ENCODE measurements at places on chromosomes 3 and 15. TPM values are rescaled to one million over a fixed set of nuclear protein-coding genes. Genes with fewer than 3 reads are reported as not detected.

The RTP1 gene
- not detected for total RNA-seq

The STRIT1 gene
- total RNA-seq = not detected

The SAMMSON gene
- 0.62 TPM for total RNA-seq

The RASGRF1 gene
- 1.8 TPM for total RNA-seq

DNA sequence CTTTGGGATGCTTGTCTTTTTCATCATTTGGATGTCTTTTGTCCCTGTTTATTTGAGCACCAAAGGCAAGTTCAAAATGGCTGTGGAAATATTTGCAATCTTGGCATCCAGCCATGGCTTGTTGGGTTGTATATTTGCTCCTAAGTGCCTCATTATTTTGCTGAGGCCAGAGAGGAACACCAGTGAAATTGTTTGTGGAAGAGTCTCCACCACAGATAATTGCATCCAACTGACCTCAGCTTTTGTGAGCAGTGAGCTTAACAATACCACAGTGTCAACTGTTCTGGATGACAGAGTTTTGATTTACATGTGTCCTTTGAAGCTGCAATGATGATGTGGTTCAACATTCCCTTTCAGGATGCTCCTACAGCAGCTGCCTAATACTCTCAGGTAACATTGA, 83.0 kb upstream of the KCNAB1 start:
- DNase-seq = no peak

GRCh38 chr3:129230311-129231019, 18.9 kb upstream of the COPG1 start:
- no peak for DNase-seq

GRCh38 chr3:173690542-173691180, 293.1 kb downstream of the NLGN1 start:
- no peak for DNase-seq

- peak; percentile 78 for DNase-seq
Observed at GRCh38 chr15:99100245-99101173, 4.4 kb upstream of the SYNM start.

DNA sequence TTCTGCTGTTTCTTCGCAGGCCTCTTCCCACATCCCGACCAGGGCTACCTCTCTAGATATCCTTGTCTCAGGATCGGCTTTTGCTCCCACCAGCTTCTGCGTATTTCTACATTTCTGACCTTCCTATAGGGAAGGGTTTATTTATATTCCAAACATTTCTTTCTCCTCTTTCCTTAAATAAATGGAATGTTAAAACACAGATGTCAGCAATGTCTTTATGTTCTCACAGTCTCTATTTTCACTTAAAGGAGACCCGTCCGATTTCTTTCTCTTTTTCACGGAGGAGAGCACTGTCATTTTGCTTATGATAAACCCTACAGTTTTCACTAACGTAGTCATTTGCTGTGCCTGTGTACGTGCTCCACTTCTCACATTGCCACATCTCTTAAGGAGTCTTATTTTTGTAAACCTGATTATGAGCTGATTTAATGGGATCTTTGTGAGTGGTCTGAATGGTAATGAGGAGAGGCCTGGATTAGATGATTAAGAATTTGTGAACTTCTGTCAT, 630 bp downstream of the KIF15 start:
- no peak for DNase-seq

DNA sequence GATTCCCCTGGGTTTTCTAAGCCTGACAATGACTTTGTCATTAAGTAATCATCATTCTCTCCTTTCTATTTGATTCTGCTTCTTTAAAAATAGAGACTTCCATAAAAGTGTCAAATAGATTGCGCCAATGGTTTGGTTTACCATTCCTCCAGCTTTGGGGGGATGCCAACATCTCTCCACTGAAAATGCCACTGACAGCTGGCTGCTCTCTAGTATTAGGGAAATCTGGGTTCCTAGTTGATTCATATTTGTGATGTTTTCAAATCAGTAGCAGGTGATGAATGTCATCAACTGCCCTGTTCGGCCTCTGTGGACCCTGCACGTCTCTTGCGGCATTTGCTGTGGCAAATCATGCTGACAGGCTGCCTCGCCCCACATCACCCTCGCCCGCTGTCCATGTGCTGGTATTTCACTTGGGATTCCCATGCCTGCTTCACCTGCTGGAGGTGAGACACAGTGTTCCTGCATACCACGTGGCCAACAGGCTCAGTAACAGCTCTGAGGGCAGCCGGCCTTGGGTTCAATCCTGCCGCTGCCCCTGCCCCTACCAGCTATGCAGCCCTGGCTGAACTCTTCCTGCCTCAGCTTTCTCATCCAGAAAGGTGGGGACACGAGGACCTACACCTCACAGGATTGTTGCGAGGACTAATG, 28.1 kb downstream of the ZXDC start:
- no peak for DNase-seq

- DNase-seq = no peak
Observed at GRCh38 chr3:115855911-115856310, 232.6 kb downstream of the GAP43 start.

GRCh38 chr15:65816441-65816840, 24.3 kb upstream of the DENND4A start:
- DNase-seq = no peak

DNA sequence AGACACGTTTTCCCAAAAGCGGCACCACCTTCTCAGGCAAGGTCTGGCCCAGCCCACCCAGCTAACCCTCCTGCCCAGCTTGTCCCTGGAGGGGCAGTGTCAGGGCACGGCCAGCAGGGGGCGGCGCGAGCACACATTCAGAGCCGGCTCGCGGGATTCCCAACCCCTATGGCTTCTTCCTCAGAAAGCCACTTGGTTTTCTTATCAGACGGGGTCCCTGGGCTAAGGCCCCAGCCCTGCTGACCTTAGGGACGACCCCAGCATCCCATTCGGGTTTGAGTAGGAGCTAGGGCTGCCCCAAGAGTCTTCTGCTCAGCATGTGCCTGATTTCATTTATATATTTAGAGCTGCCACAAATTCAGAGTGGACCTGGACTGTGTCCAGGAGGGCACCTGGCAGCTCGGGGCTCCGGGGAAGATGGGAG, 14.5 kb downstream of the RLBP1 start:
- DNase-seq = peak; percentile 67

DNA sequence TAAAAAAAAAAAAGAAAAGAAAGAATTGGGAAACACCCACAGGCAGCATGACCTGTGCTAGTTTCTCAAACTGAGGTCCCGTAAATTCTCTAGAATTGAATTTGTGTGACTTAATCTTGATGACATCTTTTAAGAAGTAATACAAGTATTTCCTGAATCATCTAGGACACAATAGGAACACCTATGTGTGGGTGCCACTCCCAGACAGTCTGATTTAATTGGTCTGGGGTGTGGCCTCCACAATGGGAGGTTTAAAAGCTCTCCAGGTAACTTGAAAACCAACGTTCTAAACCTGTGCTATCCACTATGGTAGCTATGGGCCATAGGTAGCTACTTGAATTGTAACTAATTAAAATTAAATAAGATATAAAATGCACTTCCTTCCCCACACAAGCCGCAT, 28.1 kb downstream of the CFAP92 start:
- DNase-seq = no peak

- DNase-seq = peak; percentile 65
Observed at GRCh38 chr15:66387163-66388042, 691 bp downstream of the MAP2K1 start.

- no peak for DNase-seq
Observed at GRCh38 chr3:98902351-98902740, 851 bp upstream of the DCBLD2 start.

- DNase-seq = no peak
Observed at GRCh38 chr15:61644550-61644949, 415.4 kb upstream of the RORA start.

GRCh38 chr3:46661776-46662766, 31.4 kb downstream of the ALS2CL start:
- DNase-seq = no peak

DNA sequence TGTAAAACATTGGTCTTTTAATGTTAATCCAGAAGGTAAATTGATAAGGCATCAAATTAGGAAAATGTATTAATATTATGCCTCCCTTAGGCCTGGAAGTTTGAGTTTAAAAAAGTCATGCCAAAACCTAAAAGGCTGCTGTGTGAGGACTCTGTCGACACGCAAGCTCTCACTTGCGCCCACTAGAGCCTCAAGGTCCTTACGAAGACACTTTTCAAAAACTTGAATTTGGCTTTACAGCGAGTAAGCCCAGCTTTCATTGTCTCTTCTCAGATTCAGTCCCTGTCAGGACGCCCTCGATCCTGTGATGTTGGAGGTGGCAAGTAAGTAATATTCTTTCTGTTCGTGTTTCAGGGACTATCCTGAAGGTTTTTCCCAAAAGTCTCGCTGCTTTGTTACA, 89.7 kb downstream of the CRTC3 start:
- DNase-seq = no peak

- DNase-seq = no peak
Observed at GRCh38 chr3:171000281-171000680, 26.2 kb downstream of the SLC2A2 start.

DNA sequence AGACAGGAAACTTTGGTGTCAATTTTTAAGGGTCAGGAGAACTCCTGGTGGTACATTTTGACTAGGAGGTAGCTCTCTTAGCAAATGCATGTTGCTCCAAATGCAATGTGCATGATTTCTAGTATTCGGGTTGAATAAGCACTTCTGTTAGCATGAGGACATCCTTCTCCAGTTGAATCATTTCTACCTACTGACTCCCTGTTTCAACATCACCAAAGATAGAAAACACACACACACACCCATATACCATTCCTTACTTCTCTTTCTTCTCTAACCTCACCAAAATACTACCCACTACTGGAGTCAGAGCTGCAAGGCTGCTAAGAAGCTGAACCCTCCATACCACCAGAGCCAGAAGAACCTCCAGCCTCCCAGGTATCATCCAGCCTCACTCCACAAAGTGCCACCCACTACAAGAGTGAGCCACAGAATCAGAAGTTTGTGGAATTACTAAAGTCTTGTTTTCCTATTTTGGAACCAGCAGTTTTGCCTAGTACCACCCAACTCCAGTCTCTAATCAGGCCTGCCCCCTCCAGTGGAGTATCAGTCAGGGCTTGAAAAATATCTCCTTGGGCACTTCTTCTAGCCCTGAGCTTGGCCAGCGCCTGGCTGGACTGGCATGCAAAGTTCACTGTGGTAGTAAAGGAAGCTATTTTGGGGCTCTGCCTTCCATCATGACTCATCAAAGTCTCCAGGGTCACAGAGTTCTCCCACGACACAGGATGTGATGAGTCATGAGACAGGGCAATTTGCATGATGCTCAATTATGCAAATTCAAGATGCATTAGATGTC, 110.3 kb downstream of the CYP19A1 start:
- no peak for DNase-seq

- no peak for DNase-seq
Observed at GRCh38 chr15:73054417-73054953, 2.2 kb downstream of the NEO1 start.

DNA sequence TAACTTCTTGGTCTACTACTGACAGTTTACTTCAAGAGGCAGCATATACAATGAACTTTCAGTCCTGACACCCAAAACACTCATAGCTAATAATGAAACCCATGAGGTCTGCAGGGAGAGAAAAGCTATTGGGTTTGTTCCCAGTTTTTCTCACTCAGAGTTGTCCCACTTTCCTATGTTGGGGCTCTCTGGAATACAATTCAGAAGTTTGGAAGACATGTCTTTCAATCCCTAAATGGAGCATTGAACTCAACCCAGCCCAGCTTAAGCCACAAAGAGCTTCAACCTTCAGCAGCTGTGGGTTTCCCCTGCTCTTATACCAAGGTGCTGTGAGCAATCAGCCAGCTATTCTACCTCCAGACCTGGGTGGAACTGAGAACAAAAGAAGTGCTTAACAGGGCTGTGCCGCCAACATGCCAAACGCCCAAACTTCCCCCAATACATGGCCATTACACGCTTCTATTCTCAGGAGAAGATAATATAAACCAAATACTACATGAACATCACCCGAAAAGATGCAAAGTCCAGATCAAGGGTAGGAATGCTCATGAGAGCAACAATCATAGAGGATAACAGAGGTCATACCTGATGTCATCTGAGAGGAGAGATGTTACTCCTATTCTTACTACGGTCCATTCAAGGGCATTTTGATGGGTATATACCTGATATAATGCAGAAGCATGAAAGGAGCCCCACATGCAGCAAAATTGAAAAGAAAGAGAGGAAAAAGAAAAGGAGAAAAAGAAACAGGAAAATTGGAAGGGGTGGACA, 131.2 kb upstream of the TGFBR2 start:
- no peak for DNase-seq

DNA sequence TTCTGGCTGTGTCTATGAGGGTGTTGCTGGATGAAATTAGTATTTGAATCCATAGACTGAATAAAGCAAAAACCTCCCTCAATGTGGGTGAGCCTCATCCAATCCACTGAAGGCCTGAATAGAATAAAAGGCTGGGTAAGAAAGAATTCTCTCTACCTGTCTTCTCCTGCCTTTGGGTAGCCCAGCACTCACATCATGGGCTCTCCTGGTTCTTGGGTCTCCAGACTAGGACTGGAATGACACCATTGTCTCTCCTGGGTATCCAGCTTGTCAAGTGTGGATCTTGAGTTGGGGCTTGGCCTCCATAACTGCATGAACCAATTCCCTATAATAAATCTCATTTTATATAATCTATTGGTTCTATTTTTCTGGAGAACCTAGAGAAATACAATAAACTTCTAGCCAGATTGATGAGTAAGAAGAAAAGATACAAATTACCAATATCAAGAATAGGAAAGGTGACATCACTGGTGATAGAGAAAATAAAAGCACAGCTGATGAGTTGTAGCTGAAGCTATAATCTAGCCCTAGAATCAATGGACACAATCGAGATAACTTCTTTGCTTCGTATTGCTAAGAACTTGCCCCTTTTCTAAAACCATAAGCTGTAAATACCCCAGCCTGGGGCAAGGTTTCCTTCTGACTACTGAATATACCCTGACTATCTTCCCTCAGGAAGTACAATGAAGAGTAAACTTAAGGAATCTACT, 106.4 kb downstream of the ANO10 start:
- DNase-seq = no peak

GRCh38 chr3:51816723-51817122, 37.7 kb upstream of the IQCF6 start:
- no peak for DNase-seq

GRCh38 chr3:171967137-171967783, 72.1 kb upstream of the FNDC3B start:
- DNase-seq = no peak

GRCh38 chr3:12780751-12781150, 15.7 kb upstream of the CAND2 start:
- DNase-seq = no peak
